Naive thymus-derived CD4-positive, alpha-beta T cell (primary cell): ENCODE measurements at places on chromosomes 1 and 21. TPM values are rescaled to one million over a fixed set of nuclear protein-coding genes. Genes with fewer than 3 reads are reported as not detected.

DNA sequence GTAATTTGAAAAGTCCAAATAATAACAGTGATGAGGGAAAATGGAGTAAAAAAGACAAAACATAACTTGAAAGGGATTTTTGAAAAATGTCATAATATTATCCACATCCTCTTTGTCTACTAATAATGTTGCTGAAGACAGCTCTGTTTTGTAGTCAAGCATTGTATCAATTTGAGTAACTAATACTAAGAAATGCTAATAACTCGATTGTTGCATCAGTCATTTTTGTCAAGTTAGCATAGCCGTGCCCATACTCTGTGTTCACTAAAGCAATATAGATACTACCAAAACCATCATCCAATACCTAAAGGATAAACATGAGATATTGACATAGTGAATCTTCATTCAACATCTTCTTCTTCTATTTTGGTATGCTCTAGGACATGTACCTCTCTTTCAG lies 17.3 kb downstream of the PDC start:
- DNase-seq, result no peak

- DNase-seq, result peak; percentile 14
Measured at GRCh38 chr1:53634571-53634979, 104.4 kb downstream of the GLIS1 start.

The EXO1 gene
- total RNA-seq, result 22.2 and 29.8 TPM in 2 replicates

GRCh38 chr1:247576514-247576913 lies 11.6 kb upstream of the OR2G2 start:
- DNase-seq, result no peak

The TTLL7 gene
- 0.27 TPM for total RNA-seq
